ENCODE measurements at places on chromosomes 12 and 14.

DNA sequence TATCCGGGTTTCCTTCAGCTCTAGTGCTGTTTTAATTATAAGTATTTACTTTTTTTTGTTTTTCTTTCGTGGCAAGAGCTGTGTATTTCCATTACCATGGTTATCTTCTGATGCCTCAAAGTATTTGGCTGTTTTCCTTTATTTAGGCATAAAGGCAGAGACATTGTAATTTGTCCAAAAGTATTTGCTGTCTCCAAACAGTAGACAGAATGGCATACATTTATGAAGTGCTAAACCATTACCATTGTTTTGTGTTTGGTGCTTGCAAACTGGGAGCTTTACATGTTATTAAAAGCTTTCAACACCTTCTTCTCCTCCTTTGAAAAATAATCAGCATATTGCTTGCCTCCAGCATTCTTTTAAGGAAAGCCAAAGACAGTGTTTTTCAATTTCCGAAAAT lies 46.3 kb downstream of the FLRT2 start:
- DNase-seq: no peak

- DNase-seq: no peak
Measured at GRCh38 chr12:127494961-127495915, 771.7 kb upstream of the TMEM132C start.

DNA sequence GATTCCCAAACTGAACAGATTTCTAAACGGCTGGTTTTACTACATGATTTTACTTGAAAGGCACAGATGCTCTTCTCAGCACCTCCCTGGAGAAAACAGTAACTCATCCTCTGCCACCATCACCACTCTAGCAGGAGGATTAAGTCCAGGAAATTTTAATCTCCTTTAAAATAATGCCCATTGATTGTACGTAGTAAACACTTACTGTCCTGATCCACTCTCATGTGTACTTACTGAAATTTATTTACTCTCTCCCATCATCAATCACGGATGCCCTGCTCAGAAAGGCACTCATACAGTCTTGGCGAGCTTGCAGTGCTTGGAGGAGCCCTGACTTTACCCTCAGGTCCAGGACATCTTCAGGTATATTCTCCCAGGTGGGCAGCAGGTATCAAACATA lies 239.8 kb upstream of the EGLN3 start:
- DNase-seq: no peak

DNA sequence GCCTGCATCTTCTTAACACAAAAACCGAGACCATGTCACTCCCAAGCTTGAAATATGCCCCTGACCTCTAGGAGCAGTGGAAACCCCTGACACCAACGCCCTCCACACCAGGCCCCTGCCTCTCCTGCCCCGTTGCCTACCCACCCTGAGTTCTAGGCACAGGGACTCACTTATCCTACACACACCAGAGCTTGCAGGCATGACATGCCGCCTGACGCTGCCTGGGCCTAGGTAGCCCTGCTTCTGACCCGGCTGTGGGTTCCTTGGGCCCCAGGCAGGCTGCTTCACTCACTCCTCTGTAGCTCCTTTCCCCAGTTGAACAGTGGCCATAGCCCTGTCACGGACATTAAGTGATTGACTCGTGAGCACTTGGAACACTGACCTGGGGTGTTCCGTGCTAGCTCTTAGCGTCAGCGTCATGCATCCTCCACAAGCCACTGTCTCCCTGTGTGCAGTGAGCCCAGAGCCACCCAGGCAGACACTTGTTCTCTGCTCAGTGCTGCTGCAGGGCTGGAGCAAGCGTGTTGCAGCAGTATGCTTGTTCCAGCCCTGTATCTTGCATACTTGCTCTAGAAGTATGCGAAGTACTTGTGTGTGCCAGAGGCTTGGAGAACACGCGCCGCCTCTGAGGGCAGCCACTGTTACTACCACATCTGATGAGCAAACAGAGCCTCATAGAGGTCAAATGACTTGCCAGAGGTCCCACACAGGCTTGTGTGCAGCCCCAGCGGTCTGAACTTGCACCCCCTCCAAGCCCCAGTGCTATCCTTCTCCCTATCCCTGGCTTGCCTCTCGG lies 15.6 kb downstream of the OTUB2 start:
- no peak for DNase-seq

DNA sequence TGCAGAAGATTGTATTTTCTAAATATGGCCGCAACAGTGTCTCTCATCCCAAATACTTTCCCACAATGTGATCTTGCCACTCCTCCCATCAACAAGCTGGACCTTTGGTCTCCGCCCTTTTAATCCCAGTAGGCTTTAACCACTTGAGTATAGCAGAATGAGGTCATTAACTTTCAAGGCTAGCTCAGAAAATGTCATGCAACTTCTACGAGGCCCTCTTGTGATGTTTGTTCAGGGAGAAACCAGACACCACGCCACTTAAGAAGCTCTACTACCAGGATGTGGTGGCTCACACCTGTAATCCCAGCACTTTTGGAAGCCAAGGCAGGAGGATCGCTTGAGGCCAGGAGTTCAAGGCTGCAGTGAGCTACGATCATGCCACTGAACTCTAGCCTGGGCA lies 20.1 kb upstream of the OR6J1 start:
- peak; percentile 48 for DNase-seq

GRCh38 chr14:104750056-104750752 lies 2.7 kb upstream of the SIVA1 start:
- no peak for DNase-seq

DNA sequence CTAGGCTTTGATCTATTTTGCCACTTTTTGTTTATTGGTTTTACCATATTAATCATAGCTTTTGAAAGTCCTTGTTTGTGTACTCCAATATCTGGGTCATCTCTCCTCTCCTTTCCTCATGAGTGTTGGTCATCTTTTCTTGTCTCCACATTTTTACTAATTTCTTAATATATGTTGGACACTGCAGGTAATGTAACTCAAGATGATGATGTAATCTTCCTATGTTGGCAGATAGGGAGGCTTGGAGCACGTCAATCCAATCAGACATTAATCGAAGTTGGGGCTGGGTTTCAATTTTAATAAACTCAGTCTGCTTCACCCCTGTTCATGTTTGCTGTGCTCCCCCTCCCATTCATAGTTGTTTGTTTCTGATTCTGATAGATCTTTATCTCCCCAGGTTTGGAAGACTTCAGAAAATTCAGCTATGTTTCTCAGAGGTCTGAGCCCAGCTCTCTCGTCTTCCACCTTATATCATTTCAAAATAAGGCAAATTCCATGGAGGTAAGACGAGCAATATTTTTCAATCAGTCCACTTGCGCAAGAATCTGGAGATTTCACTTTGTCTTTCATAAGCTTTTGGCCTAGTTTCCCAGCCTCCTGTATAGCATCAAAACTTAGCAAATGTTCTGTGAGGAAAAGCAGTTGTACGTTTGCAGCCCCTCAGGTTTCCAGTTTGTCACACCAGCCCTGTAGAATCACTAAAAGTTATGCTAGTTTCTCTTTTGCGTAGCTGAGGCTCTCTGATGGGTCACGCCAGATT lies 504.1 kb downstream of the TMTC2 start:
- no peak for DNase-seq

GRCh38 chr12:19648591-19648990 lies 209.3 kb downstream of the AEBP2 start:
- DNase-seq: no peak

DNA sequence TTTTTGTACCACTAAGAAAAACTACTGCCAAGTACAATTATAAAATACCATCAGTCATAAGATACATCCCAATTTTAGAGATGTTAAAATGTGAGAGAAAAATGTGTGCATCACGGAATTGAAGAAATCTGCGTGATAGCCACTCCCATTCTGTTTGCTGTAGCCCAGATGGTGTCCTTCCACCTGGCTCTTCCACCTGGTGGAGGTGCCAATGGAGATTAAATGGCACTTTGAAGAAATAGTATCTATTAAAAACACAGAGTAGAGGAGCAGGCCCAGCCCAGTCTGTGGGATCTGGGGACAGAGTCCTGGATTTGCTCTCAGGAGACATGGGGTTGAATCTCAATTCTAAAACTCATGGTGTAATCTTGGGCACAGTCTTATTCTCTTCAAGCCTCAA lies 35.5 kb downstream of the TSPAN11 start:
- no peak for DNase-seq

DNA sequence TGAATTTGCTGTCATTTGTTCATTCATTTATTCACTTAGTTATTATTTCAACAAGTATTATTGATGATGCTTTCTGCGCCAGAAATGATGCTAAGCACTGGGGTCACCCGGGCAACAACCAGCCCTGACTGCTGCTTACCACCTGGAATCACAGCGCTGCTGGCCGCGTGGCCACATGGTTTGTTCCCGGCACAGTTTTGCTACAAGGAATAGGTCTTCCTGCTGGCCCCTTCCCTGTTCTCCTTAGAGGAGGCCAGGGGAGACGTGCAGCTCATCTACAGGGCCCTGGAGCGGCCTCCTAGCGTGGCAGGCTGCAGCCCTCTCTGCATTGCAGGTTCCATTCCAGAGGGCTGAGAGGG lies 7.0 kb downstream of the JDP2 start:
- no peak for DNase-seq

- DNase-seq: no peak
Measured at GRCh38 chr12:111398530-111398929, 7.2 kb upstream of the SH2B3 start.

DNA sequence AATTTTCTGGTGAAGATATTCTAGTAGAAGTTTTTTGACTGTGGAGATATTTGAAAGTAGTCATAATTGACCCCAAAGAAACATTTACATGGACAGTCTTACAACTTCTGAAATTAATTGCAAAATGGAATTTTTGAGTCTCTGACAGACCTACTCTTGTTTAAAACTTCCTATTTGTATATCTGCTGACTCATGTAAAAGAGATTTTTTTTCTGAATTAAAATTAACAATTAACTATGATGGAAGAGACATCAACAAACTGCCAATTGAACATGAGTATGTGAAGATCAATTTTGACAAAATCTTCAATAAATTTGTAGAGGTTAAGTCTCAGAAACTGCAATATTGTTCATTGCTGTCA lies 108.5 kb upstream of the MAX start:
- DNase-seq: no peak

- DNase-seq: no peak
Measured at GRCh38 chr14:50371546-50371945, 25.1 kb downstream of the CDKL1 start.

- no peak for DNase-seq
Measured at GRCh38 chr12:115172521-115172920, 488.5 kb upstream of the TBX3 start.

GRCh38 chr12:116583129-116583694 lies 24.0 kb downstream of the MAP1LC3B2 start:
- no peak for DNase-seq

DNA sequence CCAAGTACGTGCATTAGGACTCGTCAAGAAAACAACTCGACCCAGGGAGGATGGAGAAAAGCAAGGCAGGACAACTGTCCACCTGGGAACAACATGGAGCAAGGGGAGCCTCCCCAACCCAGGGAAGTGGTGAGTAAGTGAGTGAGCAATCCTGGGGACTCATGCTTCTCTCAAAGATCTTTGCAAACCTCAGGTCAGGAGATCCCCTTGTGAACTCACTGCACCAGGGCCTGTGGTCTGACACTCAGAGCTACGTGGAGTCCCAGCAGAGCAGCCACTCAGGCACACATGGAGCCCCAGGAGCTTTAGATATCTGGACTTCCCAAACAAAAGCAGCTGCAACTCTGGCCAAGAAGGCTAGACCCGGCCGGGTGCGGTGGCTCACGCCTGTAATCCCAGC lies 12.2 kb upstream of the OR5AU1 start:
- DNase-seq: no peak

DNA sequence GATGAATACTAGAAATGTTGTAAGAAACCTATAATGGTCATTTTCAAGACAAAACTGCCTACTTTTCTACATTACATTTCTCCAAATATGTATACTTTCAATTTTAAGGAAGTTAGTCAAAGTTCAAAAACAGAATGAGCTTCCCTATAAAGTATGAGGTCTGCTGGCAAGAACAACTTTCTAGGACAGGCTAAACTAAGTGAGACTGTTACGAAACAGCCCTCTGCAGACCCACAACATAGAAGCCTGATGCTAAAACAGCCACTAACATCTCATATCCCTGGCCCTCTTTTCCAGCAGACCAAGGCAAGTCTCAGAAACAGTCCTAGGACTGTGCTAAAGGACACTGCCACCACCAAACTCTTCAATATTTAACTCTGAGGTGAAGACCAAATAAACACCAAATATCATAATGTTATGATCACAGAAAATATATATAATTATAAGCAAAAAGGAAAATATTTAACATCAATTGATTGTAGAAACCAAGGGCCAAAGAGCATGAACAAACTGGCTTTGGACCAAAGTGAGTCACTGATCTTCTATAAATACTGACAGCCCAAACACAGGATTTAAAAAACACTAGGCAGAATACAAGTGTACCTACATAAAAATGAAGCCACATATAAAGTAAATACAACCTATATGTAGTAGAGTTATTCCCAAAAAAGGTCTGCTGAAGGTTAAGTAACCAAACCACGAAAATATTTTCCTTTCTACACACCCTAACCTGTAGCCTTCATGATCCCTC lies 27.7 kb downstream of the PPP4R3A start:
- DNase-seq: no peak

- DNase-seq: no peak
Measured at GRCh38 chr12:7650091-7650490, 15.6 kb downstream of the APOBEC1 start.

GRCh38 chr12:131487388-131488124 lies 223.3 kb upstream of the SFSWAP start:
- DNase-seq: peak; percentile 9

GRCh38 chr14:71029236-71029781 lies 122.0 kb downstream of the PCNX1 start:
- no peak for DNase-seq

GRCh38 chr12:107568718-107569117 lies 116.9 kb upstream of the PWP1 start:
- DNase-seq: no peak

DNA sequence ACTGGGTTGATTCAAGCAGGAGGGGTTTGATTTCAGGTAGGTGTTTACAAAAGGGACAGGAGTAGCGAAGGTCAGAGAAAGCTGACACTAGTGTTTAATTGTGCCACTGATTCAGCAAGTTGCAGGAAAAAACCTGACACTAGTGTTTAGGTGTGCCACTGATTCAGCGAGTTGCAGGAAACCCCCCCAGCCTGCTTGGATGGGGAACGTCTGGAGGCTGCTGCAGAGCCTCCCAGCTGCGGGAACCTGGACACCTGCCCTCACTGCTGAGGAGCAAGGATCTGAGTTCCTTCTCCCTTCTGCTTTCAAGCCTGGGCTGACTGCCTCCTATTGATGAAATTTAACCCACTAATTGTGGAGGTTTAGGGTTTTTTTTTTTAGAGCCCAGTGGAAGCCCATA lies 84.2 kb downstream of the AVPR1A start:
- DNase-seq: no peak
